Gastrocnemius medialis (tissue), 4 donors: ENCODE measurements at places on chromosomes 5 and 9. TPM values are rescaled to one million over a fixed set of nuclear protein-coding genes. Genes with fewer than 3 reads are reported as not detected.

Gene EIF4E1B
- not detected for total RNA-seq

Gene ANKRD34B
- not detected for total RNA-seq

- peaks cover 94% of the 10 kb centered on the region for H3K4me1 ChIP-seq
- H3K36me3 ChIP-seq: no peaks in the 10 kb centered on the region
- H3K27me3 ChIP-seq: no peaks in the 10 kb centered on the region
- no peak for DNase-seq
- peak overlapping the region; percentile 98 for H3K27ac ChIP-seq
Observed at GRCh38 chr5:149803641-149804468, 73.7 kb downstream of the PPARGC1B start.

- peaks cover 31% of the 10 kb centered on the region for H3K4me1 ChIP-seq
- H3K27me3 ChIP-seq: no peaks in the 10 kb centered on the region
- peak; percentile 66 for DNase-seq
- peak overlapping the region; percentile 77 for H3K27ac ChIP-seq
Observed at GRCh38 chr5:150021491-150022157, 21.1 kb downstream of the HMGXB3 start.

- no peak for DNase-seq
- no peak overlapping the region for H3K27ac ChIP-seq
- no peaks in the 10 kb centered on the region for H3K4me1 ChIP-seq
Observed at GRCh38 chr9:79195879-79196278, 375.9 kb upstream of the TLE4 start.

DNA sequence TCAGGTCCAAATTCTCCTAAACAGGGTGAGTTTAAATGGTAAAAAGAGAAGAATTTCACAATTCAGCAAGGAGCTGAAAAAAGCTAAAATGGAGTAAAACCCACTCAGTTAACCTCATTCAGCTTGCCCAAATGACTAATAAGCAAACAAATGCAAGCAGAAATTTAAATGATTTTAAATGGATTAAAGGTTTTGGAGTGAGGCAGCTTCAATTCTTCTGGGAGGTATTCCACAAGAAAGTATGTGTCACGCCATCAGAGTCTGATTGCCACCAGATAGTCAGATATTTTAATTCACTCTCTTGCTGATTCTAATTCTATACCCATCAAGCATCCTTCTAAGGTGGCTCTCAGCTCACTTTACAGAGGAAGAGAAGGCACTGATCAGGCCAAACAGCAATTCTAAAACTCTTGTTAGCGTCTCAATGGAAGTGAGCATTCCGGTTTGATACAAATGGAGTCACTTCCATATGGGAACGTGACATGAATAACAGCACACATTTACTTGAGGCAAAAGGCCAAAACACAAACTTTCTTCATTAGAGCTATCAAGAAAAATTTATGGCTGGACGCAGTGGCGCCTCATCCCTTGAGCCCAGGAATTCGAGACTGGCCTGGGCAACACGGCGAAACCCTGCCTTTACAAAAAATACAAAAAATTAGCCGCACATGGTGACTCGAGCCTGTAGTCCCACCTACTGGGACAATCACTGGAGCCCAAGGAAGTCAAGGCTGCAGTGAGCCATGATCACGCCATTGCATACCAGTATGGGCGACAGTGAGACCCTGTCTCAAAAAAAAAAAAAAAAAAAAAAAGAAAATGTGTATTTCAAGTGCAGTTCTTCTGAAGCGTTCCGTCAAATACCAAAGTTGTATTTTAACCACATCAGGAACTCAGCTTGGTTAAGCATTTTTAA, 2.0 kb downstream of the CLK4 start:
- H3K4me1 ChIP-seq: peaks cover 35% of the 10 kb centered on the region
- DNase-seq: no peak
- H3K27ac ChIP-seq: peak overlapping the region; percentile 91
- H3K36me3 ChIP-seq: no peaks in the 10 kb centered on the region
- H3K27me3 ChIP-seq: no peaks in the 10 kb centered on the region

GRCh38 chr5:148267962-148268361, 632 bp upstream of the SPINK13 start:
- H3K36me3 ChIP-seq: no peaks in the 10 kb centered on the region
- no peak for DNase-seq
- no peak overlapping the region for H3K27ac ChIP-seq
- H3K4me1 ChIP-seq: no peaks in the 10 kb centered on the region
- H3K27me3 ChIP-seq: no peaks in the 10 kb centered on the region
